AG04449 (cell line): ENCODE measurements at places on chromosomes 7 and 10.

GRCh38 chr7:112531675-112532074 lies 50.9 kb downstream of the LSMEM1 start:
- no peak for DNase-seq

GRCh38 chr7:20220921-20221547 lies 3.9 kb upstream of the MACC1 start:
- DNase-seq: peak; percentile 72

DNA sequence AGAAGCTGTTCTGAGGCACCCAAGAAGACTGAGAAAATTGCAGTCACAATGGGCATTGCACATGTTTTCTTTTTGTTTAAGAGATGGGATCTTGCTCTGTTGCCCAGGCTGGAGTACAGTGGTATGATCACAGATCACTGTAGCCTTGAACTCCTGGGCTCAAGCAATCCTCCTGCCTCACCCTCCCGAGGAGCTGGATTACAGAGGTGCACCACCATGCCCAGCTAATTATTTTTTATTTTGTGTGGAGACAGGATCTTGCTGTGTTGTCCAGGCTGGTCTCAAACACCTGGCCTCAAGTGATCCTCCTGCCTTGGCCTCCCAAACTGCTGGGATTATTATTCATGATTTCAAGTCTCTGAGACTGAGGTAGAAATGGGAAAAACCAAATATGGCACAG lies 168.7 kb downstream of the PIP4K2A start:
- no peak for DNase-seq

GRCh38 chr10:14379556-14380280 lies 49.0 kb upstream of the FRMD4A start:
- no peak for DNase-seq

DNA sequence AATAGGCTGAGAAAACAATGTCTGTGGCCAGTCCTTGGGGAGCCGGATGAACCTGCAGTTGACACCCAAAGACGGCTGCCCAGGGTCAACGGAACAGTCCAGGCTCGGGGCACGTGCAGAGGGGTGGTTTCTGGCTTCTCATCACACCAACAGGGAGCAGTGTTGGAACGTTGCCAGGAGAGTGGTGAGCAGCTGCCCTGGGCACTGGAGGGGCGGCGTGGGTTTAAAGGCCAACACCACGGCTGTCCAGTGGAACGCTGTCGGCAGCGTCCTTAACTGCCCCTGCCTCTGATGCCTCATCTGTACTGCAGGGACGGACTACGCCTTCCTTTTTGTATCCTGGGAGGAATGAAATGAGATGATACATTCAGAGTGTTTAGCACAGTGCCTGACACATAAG lies 19.8 kb downstream of the JCAD start:
- no peak for DNase-seq

GRCh38 chr10:128537834-128538330 lies 411.7 kb upstream of the MKI67 start:
- DNase-seq: no peak

DNA sequence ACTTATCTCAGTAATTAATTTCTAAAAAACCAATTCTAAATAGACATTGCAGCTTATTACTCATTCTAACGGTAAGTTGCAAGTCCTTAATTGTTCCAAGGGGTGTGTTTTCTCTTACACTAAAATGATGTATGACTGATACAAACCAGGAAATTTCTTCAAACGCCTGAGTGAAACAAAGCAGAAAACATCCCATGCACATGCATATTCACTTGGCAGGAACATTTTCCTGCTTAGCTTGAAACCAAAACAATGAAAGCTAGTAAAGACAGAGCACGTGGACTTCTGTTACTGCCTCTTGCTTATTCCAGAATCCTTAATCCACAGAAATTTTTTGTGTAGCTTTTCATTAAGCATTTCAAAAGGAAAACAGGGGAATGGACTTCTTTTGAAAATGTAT lies 187.7 kb downstream of the MTERF1 start:
- no peak for DNase-seq

GRCh38 chr7:48708635-48709034 lies 215.7 kb upstream of the CDC14C start:
- no peak for DNase-seq

- no peak for DNase-seq
These were observed 91.5 kb upstream of the CUX1 start for GRCh38 chr7:101725921-101726320.

DNA sequence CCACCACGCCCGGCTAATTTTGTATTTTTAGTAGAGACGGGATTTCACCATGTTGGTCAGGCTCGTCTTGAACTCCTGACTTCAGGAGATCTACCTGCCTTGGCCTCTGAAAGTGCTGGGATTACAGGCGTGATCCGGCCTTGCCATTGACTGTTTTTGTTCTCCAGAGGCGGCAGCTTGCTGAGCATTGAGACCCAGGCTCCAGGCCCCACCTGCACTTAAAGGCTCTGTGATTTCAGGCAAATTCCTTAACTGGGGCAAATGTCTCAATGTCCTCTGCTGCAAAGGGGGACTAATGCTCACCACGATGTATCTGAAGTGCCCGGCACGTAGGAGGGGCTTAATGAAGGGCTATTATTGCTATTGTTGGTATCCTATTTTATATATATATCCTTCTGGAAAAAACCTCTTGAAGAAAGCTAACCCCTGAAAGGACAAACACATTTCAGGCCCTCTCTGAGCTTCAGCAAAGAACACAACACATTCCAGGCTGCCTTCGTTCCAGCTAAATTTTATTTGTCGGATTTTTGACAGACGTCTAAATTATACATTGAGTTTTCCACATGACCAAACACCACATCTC lies 29.0 kb downstream of the TRIM8 start:
- DNase-seq: no peak

DNA sequence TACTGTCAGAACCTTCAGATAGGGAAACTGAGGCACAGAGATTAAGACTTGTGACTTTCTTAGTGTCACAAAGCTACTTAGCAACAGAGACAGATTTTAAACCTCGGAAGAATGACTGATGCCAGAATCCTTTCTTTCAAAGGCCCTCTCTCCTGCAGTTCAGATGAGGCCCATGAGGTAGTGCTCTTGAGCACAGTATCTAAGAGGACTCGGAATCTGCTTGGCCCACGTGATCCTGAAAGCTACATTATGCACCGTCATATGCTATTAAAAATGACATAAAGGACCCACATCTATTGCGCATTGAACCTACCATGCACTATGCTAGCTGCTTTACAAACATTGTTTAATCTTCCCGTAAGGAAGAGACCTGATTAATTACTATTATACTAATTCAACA lies 355.9 kb downstream of the SFMBT2 start:
- no peak for DNase-seq

DNA sequence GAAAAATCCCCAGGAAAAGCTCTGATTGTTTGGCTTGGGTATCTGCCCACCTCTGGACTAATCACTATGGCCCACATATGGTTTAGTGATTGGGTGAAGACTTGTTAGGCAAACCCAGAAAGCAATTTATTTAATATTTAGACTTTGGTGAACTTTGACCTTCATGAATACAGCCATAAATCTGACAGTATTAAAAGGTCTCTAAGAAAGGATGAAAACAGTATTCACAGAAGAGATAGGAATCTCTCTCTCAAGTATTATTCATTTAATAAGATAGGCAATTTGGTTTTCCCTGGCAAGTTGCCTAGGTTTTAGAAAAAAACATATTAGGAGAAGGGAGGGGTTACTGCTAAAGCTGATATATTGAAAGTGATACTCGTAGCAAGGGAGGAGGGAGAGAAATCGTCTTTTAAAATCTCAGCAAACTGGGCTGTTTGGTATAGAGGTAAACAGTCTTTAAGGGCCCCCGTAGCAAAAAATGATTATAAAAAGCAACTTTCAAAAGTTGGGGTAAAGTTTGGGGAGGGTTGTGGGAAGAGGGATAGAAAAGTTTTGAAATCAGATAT lies 57.1 kb downstream of the LSMEM1 start:
- no peak for DNase-seq

GRCh38 chr10:48982584-48982983 lies 42.9 kb upstream of the LRRC18 start:
- no peak for DNase-seq

GRCh38 chr7:45328403-45328981 lies 170.9 kb downstream of the RAMP3 start:
- DNase-seq: no peak

DNA sequence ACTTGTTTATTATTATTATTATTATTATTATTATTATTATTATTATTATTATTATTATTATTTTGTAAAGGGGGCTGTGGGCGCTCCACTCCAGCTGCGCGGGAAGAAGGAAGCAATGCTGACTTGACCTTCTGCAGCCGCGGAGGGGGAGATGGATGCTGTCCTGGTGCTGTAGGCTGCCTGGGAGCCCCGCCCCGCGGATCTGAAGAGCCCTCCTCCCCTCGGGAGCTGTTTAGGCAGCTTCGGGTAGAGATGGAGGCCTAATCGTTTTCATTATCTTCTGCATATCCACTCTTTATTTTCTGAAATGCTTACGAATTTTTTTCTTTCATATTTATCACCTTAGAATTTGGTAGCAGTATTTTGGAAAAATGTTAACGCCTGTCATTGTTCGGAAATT lies 101.2 kb upstream of the KLF6 start:
- DNase-seq: no peak

DNA sequence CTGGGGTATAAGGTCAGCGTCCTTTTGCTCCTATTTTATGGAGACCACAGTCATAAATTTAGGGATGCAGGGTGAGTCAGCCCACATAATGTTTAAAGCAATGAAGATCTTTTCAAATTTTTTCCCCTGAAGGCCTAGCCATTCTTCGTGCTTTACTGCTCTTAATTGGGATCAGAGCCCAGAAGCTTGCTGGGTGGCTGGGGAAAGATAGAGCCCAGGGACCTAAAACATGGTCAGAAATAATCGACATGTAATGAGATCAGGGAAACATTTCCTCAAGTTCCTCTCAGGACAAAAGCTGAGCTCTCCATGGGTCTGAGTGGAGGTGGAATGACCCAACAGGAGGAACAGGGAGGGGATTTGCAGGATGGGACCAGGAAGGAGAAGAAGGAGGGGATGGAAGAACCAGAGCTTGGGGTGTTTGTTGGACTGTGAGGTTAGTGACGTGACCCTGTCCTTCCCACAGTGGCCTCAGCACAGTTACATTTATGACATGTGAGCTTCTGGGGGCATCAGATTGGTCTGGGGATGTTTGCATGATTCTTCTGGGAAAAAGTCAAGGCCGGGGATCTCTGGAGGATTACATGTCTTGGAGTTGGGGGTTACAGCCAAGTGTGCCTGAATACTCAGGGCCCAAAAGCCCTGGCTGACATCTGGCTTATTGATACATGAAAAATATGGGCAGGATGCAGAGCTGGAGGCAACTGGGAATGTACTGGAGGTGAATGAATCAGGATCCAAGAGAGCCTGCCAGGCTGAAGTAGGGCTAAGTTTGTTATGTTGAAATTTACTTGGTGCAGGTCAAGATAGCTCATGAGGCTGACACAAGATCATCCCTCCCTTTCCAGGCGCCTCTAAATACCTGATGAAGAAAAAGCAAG lies 477.9 kb downstream of the RPS24 start:
- DNase-seq: no peak

- DNase-seq: no peak
These were observed 7.9 kb upstream of the EN2 start for GRCh38 chr7:155449869-155450557.

DNA sequence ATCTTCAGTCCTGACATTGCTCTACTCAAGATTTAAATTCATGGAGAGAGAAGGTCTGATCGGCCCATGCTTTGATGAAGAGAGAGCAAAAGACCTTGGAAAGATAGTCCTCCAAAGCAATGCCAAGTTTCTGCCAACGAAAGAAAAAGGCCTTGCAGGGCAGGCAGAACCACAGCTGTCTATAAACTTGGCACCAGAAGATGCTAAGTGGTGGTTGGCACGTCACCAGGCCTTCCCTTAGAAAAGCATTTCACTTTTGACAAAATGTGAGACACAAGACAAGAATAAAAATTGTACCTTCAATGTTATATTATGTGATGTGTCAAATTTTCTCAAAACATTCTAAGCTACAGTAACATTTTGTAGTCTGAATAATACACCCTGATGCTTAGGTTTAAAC lies 42.0 kb upstream of the FGFR2 start:
- no peak for DNase-seq

- no peak for DNase-seq
These were observed 388.7 kb upstream of the SEMA3A start for GRCh38 chr7:84583331-84583730.

DNA sequence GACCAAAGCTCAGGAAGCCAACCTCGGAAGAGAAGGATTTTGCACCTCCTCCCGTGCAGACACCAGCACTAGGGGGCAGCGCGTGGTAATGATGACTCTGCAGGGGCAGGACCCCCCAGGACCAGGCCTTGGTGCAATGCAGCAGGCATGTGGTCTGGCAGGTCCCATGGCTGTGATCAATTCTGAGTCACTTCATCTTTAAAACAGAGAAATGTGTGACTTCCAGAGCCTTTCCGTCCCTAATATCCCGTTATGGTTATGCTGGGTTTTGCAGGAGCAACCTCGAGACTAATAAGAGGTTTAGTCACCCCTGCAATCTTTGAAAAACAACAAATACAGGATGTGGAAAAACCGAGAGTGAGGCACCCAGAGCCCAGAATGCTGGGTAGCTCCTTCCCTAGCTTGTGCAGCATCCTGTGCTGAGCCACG lies 30.2 kb upstream of the GJD4 start:
- DNase-seq: peak; percentile 86

DNA sequence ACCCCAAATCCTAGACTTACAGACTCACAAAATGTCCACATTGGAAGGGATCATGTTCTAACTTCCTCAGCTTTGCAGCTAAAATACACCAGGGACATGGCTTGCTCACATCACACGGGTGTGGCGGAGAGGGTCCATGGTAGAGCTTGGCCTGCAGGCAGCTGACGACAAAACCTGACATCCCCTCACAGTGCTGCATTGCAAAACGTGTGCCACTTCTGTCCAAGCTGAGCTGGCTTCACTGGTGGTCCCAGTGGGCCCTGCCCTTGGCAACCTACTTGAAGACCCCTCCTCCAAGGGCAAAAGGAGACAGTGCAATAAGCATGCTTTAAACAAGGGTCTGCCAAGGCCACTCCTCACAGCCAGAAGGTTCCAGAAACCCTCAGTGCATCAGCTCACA lies 21.9 kb downstream of the ANXA11 start:
- no peak for DNase-seq

DNA sequence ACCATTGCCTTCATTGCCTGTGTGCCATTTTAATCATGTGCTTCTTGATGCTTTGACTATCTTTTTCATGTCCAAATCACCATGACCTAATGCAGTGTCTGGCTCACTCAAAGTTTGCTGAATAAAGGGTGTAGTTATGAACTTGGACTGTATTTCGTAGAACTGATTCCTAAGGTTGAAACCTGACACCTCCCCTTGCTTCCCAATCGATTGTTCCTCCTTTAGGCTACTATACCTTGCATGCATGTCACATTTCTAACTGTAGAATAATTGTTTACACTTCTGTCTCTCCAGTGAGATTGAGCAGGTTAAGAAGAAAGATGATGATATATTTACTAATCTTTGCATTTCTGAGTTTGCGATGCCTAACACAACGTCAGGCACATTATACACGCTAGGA lies 41.0 kb upstream of the CDK1 start:
- no peak for DNase-seq

- no peak for DNase-seq
These were observed 32.5 kb downstream of the RGS10 start for GRCh38 chr10:119509909-119510451.

GRCh38 chr10:58404001-58404400 lies 18.8 kb downstream of the TFAM start:
- DNase-seq: no peak

GRCh38 chr10:2949948-2950354 lies 117.4 kb upstream of the PFKP start:
- no peak for DNase-seq
